CD4-positive, alpha-beta T cell (primary cell): ENCODE measurements at places on chromosomes 1 and 21. TPM values are rescaled to one million over a fixed set of nuclear protein-coding genes. Genes with fewer than 3 reads are reported as not detected.

DNA sequence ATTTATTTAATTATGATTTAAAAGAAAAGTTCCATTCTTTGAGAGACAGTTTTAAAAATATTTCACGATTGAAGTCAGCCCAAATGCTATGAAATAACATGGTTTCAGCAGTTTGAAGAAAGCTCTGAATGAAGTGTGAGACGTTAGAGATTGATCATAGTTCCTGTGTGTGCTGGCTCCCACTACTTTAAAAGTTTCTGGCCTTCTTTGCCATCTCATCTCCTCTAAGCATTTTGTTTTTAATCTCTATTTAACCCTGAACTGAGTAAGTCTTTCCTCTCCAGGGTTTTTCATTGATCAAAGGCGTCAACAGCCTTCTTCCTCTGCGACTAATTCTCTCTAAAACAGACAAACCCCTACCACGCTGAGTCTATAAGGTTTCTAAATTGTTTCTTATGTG, 225.3 kb upstream of the B3GALT2 start:
- peak overlapping the region; percentile 55 for H3K27ac ChIP-seq
- no peaks in the 10 kb centered on the region for H3K4me1 ChIP-seq
- H3K36me3 ChIP-seq: no peaks in the 10 kb centered on the region
- no peaks in the 10 kb centered on the region for H3K27me3 ChIP-seq
- no peak overlapping the region for H3K4me3 ChIP-seq

- H3K4me3 ChIP-seq: no peak overlapping the region
- H3K27me3 ChIP-seq: no peaks in the 10 kb centered on the region
- H3K36me3 ChIP-seq: no peaks in the 10 kb centered on the region
Measured at GRCh38 chr1:87064309-87064708, 149.9 kb downstream of the HS2ST1 start.

HPDL gene
- not detected for total RNA-seq

GRCh38 chr1:173418107-173418985, 58.8 kb upstream of the PRDX6 start:
- no peak overlapping the region for H3K27ac ChIP-seq
- no peak overlapping the region for H3K4me3 ChIP-seq
- H3K27me3 ChIP-seq: no peaks in the 10 kb centered on the region
- peaks cover 22% of the 10 kb centered on the region for H3K36me3 ChIP-seq

GRCh38 chr1:33111965-33112364, 31.0 kb downstream of the AZIN2 start:
- H3K4me1 ChIP-seq: no peaks in the 10 kb centered on the region
- DNase-seq: no peak
- H3K4me3 ChIP-seq: no peak overlapping the region
- H3K27ac ChIP-seq: no peak overlapping the region
- no peaks in the 10 kb centered on the region for H3K27me3 ChIP-seq

DNA sequence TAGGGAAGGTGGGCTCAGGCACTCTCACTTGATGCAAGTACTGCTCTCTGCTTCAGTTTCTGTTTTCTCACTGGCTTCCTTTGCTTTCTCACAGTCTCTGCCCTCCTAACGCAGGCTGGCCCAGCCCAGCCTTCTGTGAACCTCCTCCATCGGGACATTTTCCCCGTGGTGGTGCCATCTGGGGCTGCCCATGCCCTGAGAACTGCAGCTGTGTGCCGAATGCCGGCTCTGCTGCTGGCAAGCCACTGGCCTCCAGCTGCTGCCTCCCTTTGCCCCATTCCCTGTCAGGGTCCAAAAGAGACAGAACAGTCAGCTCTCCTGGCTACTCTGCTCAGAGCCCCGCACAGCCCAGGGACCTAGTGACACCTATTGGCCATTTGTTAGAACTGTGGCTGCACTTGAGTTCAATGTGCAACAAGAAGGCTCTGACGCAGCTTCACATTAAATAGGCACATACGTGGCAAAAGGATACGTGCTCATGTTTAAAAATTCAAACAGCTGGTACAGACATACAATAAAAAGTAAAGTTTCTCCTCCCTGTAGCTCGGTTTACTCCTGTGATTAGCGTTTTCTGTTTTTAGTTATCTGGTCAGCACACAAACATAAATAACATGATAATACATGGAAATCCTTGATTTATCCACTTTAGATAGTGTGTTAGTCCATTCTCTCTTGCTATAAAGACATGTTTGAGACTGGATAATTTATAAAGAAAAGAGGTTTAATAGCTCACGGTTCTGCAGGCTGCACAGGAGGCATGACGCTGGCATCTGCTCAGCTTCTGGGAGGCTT, 46.6 kb downstream of the FCRL5 start:
- DNase-seq: no peak
- H3K27ac ChIP-seq: no peak overlapping the region

DNA sequence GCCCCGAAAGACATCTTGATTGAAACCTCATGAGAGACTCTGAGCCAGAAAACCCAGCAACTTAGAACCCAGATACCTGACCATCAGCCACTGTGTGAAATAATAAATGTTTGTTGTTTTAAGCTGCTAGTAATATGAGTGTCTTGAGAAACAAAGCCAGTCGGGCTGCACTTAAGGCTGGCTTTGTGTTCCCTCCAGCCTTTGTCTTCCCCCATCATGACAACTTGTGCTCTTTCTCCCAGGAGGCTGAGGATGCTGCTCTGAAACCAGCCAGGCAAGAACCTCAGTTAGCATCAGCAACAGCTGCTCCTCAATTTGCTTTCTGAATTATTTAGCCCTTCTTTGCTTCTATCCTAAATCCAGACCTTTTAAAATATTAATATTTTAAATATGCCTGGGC, 78.2 kb downstream of the SLC16A1 start:
- no peaks in the 10 kb centered on the region for H3K27me3 ChIP-seq
- no peak for DNase-seq
- H3K36me3 ChIP-seq: no peaks in the 10 kb centered on the region
- no peak overlapping the region for H3K27ac ChIP-seq
- no peak overlapping the region for H3K4me3 ChIP-seq

DNA sequence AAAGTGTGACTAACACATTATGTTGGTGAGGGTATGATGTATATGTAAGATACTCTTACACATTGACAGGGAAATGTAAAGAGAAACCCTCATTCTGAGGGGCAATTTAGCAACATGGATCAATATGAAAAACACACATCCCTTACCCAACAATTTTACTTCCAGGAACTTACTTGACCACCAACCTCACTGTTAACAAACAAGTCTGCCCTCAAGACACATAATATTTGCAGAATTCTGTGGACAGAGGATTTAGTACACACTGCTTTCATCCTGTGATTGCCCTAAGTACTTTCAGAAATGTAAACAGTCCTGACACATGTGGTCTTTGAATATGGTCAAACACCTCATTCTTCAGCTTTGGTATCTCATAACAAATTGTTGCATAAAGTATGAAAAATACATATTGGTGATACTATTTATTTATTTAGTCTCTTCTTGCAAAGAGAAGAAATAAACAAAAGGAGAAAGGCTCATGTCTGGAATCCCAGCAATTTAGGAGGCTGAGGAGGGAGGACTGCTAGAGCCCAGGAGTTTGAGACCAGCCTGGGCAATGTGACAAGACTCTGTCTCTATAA, 6.9 kb downstream of the USP48 start:
- no peak overlapping the region for H3K4me3 ChIP-seq
- DNase-seq: no peak
- H3K27ac ChIP-seq: no peak overlapping the region
- peaks cover 52% of the 10 kb centered on the region for H3K4me1 ChIP-seq

GRCh38 chr1:167500283-167500860, 18.0 kb downstream of the CD247 start:
- DNase-seq: no peak
- no peaks in the 10 kb centered on the region for H3K27me3 ChIP-seq
- peak overlapping the region; percentile 59 for H3K27ac ChIP-seq

GRCh38 chr1:13960375-13960987, 260.5 kb downstream of the PRDM2 start:
- H3K27ac ChIP-seq: no peak overlapping the region
- peaks cover 9% of the 10 kb centered on the region for H3K27me3 ChIP-seq
- no peaks in the 10 kb centered on the region for H3K36me3 ChIP-seq
- no peak overlapping the region for H3K4me3 ChIP-seq
- H3K4me1 ChIP-seq: peaks cover 5% of the 10 kb centered on the region

ALX3 gene
- total RNA-seq: not detected

CLDN8 gene
- total RNA-seq: not detected

DNA sequence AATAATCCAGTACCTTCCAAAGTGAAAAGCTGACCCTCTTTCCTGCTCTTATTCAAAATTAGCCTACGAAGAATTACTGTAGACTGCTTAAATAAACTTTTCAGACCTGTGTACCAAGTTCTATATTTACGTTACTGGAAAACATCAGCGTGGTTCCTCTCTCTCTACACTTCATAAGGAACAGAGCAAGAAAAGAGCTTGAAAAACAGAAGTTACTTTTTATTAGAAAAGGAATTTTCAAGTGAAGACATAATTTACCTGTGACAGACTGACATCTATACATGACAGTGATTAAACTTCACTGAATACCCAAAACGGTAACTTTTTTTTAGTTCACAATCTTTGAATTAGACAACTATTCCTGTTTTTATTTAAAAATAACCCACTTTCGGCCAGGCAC, 2.7 kb downstream of the ENAH start:
- DNase-seq: no peak
- no peak overlapping the region for H3K4me3 ChIP-seq
- peaks cover 60% of the 10 kb centered on the region for H3K27me3 ChIP-seq
- peaks cover 16% of the 10 kb centered on the region for H3K4me1 ChIP-seq
- no peaks in the 10 kb centered on the region for H3K36me3 ChIP-seq

DNA sequence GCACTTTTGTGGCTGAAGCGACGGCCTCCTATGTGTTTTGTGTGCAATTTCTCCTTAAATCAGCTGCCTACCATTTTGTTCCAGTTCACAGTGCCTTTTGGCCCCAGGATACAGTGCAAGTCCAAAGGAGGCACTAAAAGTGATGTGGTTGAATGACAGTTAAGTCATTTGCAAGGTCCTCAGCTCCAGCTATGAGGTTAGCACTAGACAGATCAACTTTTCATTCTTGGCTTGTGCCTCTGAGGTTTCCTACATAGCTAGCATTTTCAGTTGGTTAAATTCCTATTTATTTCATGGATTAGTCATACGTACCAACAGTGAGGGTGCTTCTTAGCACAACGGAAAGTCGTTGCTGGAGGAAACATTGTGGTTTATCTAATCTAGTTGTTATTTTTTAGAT, 59.3 kb upstream of the NTPCR start:
- no peak for DNase-seq
- peaks cover 4% of the 10 kb centered on the region for H3K4me1 ChIP-seq
- no peaks in the 10 kb centered on the region for H3K27me3 ChIP-seq
- H3K27ac ChIP-seq: no peak overlapping the region
- H3K36me3 ChIP-seq: no peaks in the 10 kb centered on the region
- no peak overlapping the region for H3K4me3 ChIP-seq

FLG gene
- total RNA-seq: not detected

LIN28A gene
- total RNA-seq: not detected

CFAP141 gene
- total RNA-seq: not detected

GRCh38 chr1:8670371-8670818, 147.0 kb downstream of the RERE start:
- no peak overlapping the region for H3K27ac ChIP-seq
- H3K27me3 ChIP-seq: no peaks in the 10 kb centered on the region
- H3K36me3 ChIP-seq: no peaks in the 10 kb centered on the region
- peaks cover 3% of the 10 kb centered on the region for H3K4me1 ChIP-seq
- DNase-seq: no peak
- no peak overlapping the region for H3K4me3 ChIP-seq

- no peaks in the 10 kb centered on the region for H3K36me3 ChIP-seq
- H3K4me1 ChIP-seq: no peaks in the 10 kb centered on the region
- no peak for DNase-seq
- H3K27ac ChIP-seq: no peak overlapping the region
Measured at GRCh38 chr1:157961805-157962762, 31.4 kb upstream of the KIRREL1 start.

DNA sequence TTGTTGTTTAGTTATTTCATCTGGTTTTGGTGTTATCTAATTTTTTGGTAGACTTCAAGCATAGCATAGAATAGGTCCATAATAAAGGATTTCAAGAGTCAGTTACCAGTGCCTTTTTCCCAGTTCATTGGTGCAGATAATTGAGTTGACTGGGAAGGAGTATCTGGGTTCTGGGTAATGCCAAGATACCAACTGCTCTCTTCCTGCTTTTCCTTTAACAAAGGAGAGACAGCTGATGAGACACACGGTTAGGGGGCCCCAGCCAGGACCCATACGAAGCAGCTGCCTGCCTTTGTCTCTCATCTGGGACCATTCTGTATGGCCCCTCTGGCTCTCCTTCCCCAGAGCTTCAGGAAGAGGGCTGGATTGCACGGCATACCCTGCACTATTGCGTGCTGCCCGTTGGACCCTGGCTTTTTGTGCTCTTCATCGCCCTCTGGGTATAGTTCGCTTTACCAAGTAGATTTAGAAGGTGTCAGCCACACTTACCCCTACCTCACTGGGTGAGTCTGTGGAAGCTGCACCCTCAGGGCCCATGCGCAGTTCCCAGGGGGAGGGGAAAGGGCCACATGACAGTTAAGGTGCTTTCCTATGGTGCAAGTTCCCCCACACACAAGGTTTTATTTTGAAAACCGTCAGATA, 7.0 kb downstream of the NAV1 start:
- no peaks in the 10 kb centered on the region for H3K36me3 ChIP-seq
- DNase-seq: no peak
- H3K4me1 ChIP-seq: no peaks in the 10 kb centered on the region

GRCh38 chr21:41805038-41805437, 38.2 kb upstream of the RIPK4 start:
- H3K27me3 ChIP-seq: no peaks in the 10 kb centered on the region
- H3K36me3 ChIP-seq: peaks cover 34% of the 10 kb centered on the region
- no peak for DNase-seq
- no peak overlapping the region for H3K27ac ChIP-seq

- H3K4me1 ChIP-seq: no peaks in the 10 kb centered on the region
- H3K36me3 ChIP-seq: no peaks in the 10 kb centered on the region
- H3K4me3 ChIP-seq: no peak overlapping the region
- peaks cover 11% of the 10 kb centered on the region for H3K27me3 ChIP-seq
- H3K27ac ChIP-seq: no peak overlapping the region
Measured at GRCh38 chr1:201309416-201309815, 26.1 kb downstream of the PKP1 start.

- H3K27ac ChIP-seq: no peak overlapping the region
- H3K27me3 ChIP-seq: no peaks in the 10 kb centered on the region
- H3K4me1 ChIP-seq: no peaks in the 10 kb centered on the region
- H3K36me3 ChIP-seq: no peaks in the 10 kb centered on the region
Measured at GRCh38 chr21:35672313-35672712, 388.0 kb downstream of the SETD4 start.

PTPN14 gene
- 0.03 TPM for total RNA-seq
